ENCODE measurements at places on chromosomes 3 and 15.

GRCh38 chr3:11626084-11626463 lies 17.6 kb downstream of the VGLL4 start:
- no peak for DNase-seq

DNA sequence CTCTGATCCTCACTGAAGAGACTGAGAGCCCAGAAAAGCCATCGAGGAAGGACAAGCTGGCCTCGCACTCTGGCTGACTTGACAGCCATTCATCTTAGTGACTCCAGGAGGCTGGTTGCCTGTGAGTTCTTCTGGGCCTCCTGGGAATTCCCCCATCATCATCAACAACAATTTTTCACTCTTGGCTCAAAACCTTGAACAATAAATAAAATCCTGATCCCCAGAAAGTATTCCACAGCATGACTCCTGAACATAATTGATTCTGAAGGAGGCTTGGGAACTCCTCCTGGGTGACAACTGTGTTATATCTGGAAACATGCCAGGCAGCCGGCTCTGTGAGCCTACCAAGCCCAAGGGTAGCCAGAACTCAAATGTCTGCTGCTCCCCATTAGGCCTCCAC lies 188.6 kb downstream of the SHQ1 start:
- no peak for DNase-seq

DNA sequence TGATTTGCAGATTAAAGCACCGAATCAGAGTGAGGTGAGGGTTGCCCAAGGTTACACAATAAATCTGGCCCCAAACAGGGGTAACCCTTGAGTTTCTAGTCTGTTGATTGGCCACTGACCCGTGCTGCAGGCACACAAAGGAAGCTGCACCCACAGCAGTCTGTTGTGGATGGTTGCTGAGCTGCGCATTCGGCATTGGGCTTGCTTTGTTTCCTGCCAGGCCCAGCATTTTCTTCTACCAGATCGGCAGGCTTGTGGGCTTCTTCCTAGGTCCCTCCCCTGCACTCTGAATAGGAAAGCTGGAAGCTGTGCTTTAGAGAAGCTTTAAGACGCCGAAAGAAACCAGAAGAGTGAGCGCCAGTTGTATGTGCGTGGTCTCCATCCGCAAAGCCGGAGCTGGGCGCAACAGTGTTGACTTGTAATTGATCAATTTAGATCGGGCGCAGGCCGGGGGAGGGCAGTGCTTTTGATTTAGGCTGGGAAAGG lies 12.1 kb downstream of the B3GNT5 start:
- no peak for DNase-seq

GRCh38 chr15:75830910-75831805 lies 12.1 kb upstream of the UBE2Q2 start:
- DNase-seq: no peak

- no peak for DNase-seq
These were observed 30.6 kb upstream of the LPP start for GRCh38 chr3:188123170-188123905.

GRCh38 chr3:24160424-24161095 lies 215.5 kb downstream of the NR1D2 start:
- DNase-seq: no peak

GRCh38 chr3:147393261-147393942 lies 12.9 kb downstream of the ZIC4 start:
- DNase-seq: no peak

GRCh38 chr15:25797035-25797434 lies 66.1 kb downstream of the ATP10A start:
- DNase-seq: no peak

DNA sequence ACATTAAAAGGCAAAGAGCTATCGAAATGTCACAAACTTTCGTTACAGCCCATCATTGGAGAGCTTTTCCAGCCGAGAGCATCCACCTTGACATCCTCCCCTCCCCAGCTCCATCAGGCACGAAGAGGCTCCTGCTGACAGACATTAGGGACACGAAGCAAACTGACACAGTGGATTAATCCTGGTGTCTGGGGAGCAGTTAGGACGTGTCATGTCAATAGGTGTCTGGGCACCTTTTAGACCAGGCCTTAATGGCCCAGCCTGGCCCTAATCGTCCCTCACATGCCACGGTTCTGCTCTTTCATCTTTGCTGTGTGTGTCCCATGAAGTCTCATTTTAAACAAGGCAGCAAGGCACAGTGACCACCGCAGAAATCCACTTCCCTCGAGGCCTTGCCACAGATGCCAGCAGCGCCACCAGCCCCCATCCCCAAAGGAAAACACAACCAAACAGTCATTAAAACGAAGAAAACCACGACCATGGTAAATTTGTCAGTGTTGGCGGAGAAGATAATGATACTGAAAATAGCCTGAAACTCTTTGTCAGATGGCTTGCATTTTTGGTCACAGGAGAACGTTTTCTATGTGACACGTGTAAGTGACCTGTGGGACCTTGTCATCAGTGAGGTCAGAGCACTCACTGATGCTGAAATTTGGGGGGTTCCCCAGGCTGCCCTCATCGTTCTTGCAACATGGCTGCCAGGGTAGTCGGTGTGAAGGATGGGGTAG lies 16.3 kb upstream of the PCSK6 start:
- no peak for DNase-seq

- DNase-seq: no peak
These were observed 36.8 kb upstream of the CTNNB1 start for GRCh38 chr3:41162541-41162940.

DNA sequence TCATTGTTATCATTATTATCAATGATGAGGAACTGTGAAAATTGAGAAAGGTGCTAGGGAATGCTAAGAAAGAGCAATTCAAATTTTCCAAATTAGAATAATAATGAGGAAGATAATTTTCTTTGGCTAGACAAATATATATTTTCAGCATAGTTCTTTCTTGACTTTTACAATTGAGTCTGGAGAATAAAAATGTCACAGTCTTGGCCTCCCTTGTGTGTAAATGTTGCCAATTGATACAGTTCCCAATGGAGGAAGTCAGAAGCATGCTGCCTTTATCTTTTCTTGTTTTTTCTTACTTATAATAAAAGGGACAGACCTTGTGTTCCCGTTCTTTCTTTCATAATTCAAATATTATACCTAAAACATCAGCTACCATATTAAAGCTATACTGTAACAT lies 774.4 kb downstream of the SI start:
- no peak for DNase-seq

DNA sequence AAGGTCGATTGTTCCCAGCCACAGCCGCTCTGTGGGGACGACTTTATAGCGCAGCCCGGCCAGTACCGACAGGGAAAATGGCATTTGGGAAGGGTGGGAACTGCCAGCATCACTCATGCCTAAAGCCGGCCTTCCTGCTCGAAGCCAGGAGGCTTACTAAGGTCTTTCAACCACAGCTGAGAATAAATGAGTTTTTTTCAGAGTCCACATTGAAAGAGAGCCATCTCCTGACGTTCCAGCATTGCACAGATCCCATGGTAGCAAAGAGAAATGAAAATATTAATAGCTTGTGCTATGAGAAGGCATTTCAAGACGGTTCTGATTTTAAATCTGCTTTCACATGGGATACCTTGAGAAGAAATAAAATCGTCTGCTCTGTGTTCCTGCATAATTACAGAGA lies 230.2 kb upstream of the IGF1R start:
- no peak for DNase-seq

- DNase-seq: no peak
These were observed 21.3 kb downstream of the GRK7 start for GRCh38 chr3:141784531-141784930.

- no peak for DNase-seq
These were observed 58.3 kb downstream of the EPHB3 start for GRCh38 chr3:184619787-184620430.

DNA sequence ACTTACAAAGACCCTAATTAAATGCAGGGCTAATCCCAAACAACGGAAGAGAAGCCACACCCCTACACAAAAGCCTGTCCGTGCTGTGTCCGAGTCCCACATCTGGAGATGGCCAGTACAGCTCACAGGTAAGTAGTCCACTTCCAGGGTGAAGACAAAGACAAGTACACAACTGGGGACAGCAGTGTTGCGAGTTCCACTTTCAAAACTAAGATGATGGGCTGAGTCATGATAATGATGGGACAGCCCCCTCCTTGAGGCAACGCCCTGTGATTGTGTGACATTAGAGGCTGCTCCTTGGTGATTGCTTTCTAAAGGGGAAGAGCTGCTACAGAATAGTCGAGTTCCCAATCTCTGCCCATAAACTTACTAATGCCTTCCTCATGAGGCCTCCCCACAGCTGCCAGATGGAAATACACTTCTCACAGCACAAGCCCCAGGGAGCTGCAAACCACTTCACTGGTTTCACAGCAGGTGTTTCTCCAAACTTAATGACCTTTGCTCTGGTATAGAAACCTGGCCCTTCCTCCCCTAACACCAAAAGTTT lies 27.6 kb downstream of the RFT1 start:
- no peak for DNase-seq

DNA sequence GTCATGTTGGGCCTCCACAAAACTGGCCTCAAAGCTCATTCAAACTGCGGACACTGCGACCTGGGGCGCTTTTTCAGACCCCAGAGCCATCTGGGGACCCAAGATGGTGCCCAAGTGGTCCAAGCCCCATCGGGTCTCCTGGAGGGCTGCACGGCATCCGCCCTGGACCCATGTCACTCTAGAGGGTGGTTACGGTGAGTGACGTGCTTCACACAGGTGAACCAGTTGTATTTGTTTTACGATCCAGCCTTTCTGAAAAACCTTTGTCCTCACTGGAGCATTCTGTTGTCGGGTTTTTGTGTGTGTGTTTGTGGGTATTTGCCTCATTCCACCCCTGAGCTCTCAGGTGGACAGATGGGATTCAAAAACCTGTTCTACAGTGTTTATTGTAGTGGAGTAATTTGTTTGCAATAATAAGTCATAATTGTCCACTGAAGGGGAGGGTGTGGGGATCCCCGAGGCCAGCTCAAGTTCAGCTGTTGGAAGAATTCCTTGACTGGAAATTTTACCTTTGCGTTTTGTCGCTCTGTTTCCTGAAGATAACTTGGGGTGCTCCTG lies 1.9 kb downstream of the SLC51A start:
- no peak for DNase-seq

DNA sequence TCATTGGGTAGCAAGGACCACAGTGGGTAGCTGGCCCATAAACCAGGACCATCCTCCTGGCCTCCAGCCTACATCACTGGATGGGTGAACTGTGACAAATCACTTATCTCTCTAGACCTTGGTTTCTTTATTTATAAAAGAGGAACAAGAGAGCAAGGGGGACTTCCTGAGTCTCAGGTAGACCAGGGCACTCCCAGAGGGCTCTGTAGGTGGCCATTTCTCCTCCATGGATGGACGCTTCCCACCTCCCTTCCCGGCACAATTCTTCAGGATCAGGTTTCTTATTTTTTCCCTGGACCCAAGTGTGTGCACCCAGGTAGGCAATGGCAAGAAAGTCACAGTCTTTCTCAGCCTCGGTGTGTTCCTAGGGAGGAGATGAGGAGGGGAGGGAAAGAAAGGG lies 41.4 kb upstream of the SPATA12 start:
- DNase-seq: no peak

DNA sequence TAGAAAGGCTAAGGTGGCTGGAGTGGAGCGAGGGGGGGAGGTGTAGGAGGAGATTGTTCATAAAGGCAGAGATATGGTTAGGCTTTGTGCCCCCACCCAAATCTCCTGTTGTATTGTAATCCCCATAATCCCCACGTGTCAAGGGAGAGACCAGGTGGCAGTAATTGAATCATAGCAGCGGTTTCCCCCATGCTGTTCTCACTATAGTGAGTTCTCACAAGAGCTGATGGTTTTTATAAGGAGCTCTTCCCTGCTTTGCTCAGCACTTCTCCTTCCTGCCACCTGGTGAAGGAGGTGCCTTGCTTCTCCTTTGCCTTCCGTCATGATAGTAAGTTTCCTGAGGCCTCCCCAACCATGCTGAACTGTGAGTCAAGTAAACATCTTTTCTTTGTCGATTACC lies 64.7 kb upstream of the CFAP161 start:
- no peak for DNase-seq

DNA sequence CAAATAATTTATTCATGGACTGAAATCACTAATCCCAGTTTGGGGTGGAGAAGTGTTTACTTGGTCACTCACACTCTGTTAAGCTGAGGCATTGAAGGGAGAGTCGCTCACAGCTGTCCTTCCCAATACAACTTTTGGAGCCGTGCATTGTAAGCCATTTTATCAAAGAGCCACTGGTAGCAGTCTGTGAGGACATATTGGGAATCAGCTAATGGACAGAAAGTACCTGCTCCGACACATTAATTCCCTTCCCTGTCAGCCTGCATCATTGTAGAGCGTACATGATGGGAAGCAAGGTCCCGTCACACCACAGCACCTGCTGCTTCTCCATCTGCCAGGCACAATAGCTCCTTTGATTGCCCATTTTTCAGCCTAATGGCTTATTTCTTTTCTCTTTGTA lies 643.2 kb downstream of the SQOR start:
- DNase-seq: no peak

DNA sequence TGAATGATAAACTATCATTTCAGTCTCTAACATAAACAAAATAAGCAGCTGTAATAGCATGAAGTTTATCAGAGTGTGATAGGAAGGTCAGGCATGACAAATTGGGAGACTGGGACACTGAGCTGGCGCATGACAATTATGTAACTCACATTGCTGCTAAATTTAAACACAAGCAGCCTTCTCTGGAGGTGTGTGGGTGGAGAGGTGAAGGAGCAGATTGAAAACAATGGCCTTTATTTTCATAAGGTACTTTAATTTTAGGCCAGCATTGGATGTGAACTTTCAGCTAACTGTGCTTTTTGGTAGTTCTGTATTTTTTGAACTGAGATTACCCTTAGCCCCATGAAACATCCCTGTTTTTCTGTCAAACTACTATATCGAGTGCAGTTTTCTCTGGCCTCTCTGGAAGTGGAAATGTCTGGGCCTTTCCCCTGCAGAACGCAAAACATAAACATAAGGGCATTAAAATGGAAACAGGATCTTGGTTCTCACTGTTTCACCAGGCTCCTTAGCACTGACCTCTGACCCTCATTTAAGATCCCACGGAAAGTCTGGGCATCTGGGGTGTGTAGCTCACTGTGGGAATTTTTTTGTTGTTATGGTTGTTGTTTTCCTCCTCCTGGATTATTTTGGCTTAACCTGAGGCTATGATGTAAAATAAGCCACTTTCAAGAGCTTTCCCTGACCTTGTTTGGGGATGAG lies 160.1 kb upstream of the DPH6 start:
- no peak for DNase-seq

DNA sequence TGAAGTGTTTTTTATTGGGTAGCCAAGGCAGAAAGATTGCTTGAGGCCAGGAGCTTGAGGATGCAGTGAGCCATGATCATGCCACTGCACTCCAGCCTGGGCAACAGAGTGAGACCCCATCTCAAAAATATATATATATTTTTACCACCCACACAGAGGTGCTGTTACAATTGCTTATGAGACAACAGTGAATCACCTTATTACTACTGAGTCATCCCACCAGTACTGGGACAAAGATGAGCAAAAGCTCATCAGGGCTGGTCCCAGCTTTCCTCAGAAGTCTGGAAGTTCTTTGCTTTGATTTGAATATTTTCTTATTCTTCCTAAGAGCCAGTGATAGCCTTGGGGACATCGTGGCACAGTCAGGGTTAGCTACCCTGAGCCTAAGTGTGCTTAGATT lies 207.7 kb downstream of the SOX2 start:
- no peak for DNase-seq

- no peak for DNase-seq
These were observed 140.7 kb upstream of the TRIM42 start for GRCh38 chr3:140536926-140537726.

All from stimulated activated CD8-positive, alpha-beta memory T cell treated with anti-CD3 and anti-CD28 coated beads, Interleukin-15, amount 100 ng/mL, for 4 hours (primary cell).